ENCODE measurements at places on chromosomes 5 and 9. TPM values are rescaled to one million over a fixed set of nuclear protein-coding genes. Genes with fewer than 3 reads are reported as not detected.

The CCNH gene
- 23.7 TPM for polyA plus RNA-seq

The COL23A1 gene
- 9.6 TPM for polyA plus RNA-seq

GRCh38 chr5:60802226-60802625 is 41.8 kb downstream of the ELOVL7 start:
- no peak for DNase-seq

DNA sequence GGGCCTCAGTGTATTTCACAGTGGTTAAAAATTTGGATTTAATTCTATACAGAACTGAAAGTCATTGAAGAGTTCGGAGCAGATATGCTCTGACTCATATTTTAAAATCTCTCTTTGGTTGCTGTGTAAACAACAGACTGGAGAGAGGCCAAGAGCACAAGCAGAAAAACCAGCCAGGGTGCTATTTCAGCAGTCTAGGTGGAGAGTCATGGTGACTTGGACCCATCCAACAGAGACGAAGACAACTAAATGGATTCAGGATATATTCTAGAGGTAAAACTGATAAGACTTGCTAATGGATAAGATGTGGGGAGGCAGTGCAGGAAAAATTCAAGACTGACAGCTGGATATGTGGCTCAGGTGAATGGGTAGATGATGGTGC is 168.9 kb downstream of the MAPKAP1 start:
- DNase-seq = no peak

- no peak for DNase-seq
These were observed 25.0 kb downstream of the TNFSF8 start for GRCh38 chr9:114905170-114905940.

- DNase-seq = no peak
These were observed 28.3 kb downstream of the ARHGEF28 start for GRCh38 chr5:73654171-73654811.

DNA sequence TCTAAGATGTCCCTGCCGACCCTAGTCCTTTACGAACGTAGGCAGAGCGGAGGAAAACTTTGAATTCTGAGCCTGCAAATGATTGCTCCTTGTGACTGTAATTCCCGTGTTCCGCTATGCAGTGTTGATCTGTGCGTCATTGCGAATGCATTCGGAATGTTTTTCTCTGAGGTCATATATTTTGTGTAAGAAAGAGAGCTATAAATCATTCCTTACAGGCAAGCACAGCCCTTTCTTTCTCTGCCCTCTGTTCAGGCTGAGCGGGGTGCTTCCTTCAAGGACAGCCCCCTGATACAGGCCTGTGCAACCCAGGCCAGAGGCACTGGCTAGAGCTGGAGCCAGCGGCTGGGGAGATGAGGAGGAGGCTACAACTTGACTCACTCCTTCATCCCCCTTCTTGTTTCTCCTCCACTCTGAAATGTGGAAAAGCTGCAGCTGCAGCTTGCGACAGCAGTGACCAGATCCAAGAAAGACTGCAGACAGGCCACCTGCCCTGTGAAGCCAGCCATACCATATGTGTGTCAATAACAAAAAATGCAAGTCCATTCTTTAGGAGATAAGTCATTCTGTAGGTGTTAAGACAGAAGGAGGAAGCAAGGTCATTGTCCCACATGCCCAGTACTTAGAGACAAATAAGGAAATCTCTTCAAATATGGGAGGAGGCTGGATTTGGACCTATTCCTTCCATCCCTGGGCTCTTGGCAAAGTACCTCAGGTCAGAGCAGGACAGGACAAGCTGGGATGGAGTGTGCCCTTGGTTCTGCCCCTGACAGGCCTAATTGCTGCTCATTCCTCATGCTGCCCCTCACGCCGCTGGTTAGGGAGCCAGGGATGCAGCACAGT is 345.7 kb upstream of the WWC1 start:
- peak; percentile 44 for DNase-seq

GRCh38 chr5:17355586-17356346 is 138.3 kb downstream of the BASP1 start:
- no peak for DNase-seq

- no peak for DNase-seq
These were observed 279.9 kb downstream of the NSG2 start for GRCh38 chr5:174325431-174325830.
